ENCODE measurements at places on chromosomes 2 and 18.
A peak's percentile ranks its signal among the peaks of the same experiment; 100 is the strongest.

GRCh38 chr2:174760845-174761473, 3.3 kb downstream of the CHRNA1 start:
- no peak for DNase-seq

DNA sequence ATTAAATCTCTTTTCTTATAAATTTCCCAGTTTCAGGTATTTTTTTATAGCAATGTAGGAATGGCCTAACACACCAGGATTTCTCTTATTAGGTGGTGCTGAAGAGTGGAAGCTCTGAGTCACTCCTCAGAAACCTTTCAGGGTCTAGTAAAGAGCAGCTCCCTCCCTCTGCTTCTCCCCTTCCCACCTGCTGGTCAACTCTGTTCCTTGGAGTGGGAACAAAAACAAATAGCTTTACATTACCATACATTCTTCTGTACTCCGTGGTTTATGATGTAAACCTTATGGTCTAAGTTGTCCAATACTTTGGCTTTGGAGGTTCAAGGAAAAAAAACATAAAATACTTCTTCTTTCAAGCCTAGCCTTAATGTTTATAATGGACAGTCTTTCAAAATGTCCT, 2.7 kb upstream of the IL1R1 start:
- no peak for DNase-seq

GRCh38 chr18:10851824-10852319, 297.5 kb downstream of the PIEZO2 start:
- DNase-seq, result no peak

DNA sequence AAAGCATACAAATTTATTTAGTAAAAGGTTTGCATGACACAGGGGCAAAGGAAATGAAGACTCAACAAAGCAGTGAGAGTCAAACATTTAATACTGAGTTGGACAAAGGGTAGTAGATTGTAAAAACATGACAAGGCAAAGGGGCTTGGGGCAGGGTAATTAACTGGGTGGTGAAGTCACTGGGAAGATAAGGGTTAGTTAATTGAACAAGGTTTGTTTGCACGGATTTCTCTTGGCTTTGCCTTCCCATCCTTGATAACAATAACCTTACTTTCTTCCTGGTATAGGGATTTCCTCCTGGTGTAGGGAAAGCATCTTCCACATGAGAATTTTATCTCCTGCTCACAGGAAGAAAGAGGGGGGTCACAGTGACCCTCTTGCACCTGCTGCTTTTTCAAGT, 26.8 kb upstream of the RTTN start:
- no peak for DNase-seq

DNA sequence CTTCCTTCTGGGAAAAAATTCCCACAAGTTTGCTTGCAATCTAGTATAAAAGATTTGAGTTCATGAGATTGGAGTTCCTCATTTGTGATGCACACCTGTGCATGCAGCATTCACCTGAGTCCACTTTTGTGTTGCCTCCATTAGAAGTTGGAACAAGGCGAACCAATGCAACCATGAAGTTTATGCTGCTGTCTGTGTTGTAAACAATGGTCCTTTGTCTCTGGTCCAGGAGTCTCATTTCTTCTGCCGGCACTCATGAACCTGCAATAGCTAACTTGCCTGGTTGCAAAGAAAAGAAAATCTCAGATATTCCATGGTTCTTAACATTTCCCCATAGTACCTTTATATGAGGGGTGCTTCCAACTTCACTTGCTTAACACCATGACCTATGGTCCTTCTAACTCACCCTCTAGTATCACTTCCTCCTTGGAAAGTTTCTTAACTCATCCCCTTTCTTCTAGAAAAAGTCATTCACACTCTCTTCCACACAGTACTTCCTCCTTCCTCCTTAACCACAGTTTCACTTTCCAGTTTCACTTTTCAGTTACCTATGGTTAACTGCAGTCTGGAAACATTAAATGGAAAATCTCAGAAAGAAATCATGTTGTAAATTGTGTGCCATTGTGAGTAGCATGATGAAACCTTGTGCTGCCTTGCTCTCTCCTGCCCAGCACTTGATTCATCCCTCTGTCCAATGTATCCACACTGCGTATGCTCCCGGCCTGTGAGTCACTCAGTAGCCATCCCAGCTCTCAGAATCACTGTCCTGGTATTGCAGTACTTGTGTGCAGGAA, 128.8 kb upstream of the TRIB2 start:
- no peak for DNase-seq

- no peak for DNase-seq
Measured at GRCh38 chr2:176122052-176122682, 352 bp upstream of the HOXD9 start.

DNA sequence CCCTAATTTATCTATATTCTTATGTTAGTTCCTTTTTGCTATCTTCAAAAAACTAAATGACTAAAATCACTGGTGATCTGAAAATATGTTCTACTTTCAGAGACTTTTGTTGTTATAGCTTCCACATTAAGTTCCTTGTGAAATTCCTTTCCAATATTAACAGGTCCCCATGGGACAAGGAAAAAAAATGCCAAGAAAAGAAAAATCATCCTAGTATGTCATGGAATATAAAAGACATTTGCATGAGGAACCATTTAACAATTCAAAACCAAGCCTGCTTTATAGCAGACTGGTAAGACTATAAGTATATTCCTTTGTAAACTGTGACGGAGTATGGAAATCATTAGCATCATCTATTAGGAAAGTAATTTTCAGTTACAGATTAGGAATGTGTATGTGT, 48.1 kb downstream of the COBLL1 start:
- DNase-seq, result no peak

GRCh38 chr18:23538870-23539269, 35.6 kb downstream of the RMC1 start:
- no peak for DNase-seq

GRCh38 chr2:20438334-20439192, 8.3 kb upstream of the RHOB start:
- no peak for DNase-seq

- no peak for DNase-seq
Measured at GRCh38 chr2:162243294-162243693, at the start of gene FAP. TSS of gene FAP (minus strand) at chr2:162243445. CDS start at chr2:162243327, 118 bp downstream.

GRCh38 chr2:105329561-105330495, at the start of gene TGFBRAP1:
TSS of gene TGFBRAP1 (minus strand) at chr2:105329735. CDS start at chr2:105308301, 21,434 bp downstream.
- DNase-seq, result peak; percentile 63

DNA sequence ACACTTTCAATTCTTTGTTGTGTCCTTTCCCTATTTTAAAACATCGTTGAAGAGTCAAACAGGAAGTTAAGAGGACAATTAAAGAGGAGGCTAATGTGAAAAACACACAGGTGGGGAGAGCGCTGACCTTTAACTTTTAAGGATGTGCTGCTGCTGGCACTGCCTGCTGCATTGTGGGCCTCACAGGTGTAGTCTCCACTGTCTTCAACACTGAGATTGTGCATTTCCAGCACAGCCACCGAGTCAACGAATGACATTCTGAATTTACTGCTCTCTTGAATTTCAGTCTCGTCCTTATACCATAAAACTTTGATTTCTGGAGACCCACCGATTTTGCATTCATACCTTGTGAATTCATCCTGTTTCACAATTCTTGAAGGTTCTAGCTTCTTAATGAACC, 91.9 kb downstream of the TTN start:
- no peak for DNase-seq

DNA sequence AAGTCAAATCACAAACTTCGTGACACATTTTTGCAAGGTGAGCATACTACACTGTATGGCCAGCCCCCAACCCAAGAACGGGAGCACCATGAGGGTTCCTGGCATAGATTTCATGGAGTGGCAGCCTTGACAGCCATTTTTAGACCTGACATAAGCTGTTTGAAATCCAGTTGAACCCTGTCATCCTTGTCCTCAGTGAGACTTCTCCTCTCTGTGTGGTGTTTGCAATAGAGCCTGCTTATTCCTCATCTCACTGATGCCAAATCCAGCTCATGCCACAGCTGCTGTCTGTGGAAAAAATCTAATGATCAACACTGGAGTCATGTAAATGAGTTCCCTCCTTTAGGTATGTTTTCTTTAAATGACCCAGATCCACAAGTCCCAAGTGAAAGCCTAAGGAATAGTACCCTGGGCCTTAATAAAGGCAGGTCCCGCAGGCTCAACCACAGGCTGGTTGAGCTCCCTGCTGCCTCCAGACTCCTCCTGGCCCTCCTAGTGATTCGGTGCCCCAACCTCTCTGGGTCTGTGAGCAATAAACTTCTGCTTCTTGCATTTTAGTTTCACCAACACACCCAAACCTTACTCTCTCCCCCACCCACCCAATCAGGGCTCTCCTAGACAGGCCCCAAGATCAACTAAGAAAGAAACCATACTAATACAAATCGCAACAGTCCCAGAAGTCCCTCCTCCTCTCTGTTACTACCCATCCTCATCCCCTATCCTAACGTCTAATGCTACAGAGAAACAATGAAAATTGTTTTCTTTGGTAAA, 8.4 kb upstream of the CREG2 start:
- no peak for DNase-seq

GRCh38 chr2:157122776-157123175, 134.7 kb upstream of the GALNT5 start:
- no peak for DNase-seq

DNA sequence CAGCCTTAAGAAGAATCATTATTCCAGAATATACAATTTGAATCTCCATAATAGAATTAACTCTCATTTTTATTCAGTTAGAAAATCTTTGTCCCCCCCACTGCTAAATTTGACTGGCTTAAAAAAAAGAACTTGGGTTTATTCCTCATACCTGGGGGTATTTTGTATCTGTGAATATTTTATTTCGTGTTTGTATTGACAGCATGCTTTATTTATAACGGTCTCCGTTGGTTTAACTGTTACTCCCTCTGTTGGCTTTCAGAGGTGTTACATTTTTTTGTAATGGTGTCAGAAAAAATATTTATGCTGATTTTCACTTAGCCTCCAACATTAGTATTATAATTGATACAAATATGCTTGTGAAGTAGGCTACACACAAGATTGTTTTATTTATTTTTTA, 109.1 kb downstream of the HAUS1 start:
- no peak for DNase-seq

- no peak for DNase-seq
Measured at GRCh38 chr18:58046093-58046793, 2.2 kb downstream of the NEDD4L start.

DNA sequence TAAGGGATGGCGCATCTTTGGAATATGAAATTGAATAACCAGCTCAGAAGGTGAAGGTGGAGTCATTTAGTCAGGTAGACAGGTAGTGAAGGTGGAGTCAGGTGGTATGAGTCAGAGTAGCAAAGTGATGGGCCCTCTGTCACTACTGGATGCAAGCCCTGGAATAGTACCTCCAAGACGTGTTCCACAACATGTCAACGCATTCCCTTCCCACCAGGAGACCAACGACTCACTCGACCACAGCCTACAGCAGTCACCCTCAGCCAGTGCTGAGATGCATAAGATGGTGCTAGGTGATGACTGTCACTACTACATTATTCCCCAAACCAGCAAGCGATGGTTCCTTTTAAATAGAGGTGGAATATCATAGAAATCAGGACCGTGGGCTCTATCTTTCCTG, 6.8 kb downstream of the CPLX4 start:
- DNase-seq, result no peak

GRCh38 chr18:69898241-69898861, 49.3 kb downstream of the CD226 start:
- DNase-seq, result peak; percentile 13

DNA sequence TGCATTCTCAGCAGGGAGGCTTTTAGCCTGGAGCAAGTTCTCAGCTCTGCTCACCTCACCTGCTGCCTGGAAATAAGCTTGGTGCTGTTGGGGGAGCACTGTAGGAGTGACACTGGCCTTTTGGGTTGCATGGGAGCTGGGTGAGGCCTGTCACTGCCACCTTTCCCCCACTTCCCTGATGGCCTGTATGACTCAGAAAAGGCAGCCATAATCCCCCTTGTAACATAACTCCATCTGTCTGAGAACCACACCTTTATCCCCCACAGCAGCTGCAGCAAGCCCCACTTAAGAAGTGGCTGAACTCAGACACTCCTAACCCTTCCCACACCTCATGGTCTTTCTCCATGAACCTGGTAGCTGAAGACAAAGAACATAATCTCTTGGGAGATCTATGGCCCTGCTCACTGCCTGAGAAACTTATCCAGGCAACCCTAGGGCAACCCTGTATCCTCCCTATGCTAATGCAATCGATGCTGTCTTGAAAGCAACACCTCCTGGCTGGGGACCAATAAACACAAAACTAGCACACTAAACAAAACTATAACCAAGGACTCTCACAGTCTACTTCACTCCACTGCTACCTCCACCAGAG, 258.9 kb upstream of the OSR1 start:
- DNase-seq, result no peak

- no peak for DNase-seq
Measured at GRCh38 chr2:143371616-143372015, 242.4 kb downstream of the ARHGAP15 start.

GRCh38 chr18:51211552-51211951, 14.1 kb upstream of the MEX3C start:
- no peak for DNase-seq

GRCh38 chr2:8592736-8593135, 89.1 kb upstream of the ID2 start:
- no peak for DNase-seq

GRCh38 chr2:45210462-45211195, 201.4 kb upstream of the SIX2 start:
- DNase-seq, result no peak

DNA sequence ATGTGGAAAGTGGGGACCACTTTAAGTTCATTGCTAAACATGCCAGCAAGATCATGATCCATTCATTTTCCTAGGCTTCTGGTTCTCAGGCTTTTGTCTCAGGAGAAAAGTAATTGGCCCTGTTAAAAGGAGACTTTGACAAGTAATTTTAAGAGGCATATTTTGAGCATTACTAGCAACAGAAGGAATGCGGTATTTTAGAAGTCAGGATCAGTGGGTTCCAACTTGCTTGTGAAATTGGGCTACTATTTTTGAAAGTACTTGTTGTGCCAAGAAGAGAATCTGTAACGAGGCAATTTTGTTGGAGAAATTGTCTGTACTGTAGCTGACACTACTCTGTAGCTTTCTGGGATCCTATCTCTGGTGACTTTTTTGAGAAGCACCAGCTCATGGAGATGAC, 59.4 kb downstream of the CERS6 start:
- no peak for DNase-seq

GRCh38 chr2:116877274-116877673, 937.2 kb upstream of the DDX18 start:
- DNase-seq, result no peak

- no peak for DNase-seq
Measured at GRCh38 chr18:45049578-45050319, 369.1 kb downstream of the SETBP1 start.

- no peak for DNase-seq
Measured at GRCh38 chr2:119678021-119678656, 862 bp upstream of the TMEM177 start.

- no peak for DNase-seq
Measured at GRCh38 chr2:11534746-11535484, 1.1 kb downstream of the GREB1 start.

DNA sequence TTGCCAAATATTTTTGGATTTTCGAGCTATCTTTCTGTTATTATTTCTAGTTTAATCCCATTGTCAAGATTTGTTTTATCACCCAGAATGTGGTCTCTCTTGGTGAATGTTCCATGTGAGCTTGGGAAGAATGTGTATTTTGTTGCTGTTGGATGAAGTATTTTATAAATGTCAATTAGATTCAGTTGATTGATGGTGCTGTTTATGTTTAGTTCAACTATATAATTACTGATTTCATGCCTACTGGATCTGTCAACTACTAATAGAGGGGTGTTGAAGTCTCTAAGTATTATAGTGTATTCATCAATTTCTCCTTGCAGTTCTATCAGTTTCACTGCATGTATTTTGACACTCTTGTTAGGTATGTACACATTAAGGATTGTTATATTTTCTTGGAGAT, 34.7 kb upstream of the RMND5A start:
- no peak for DNase-seq

All from naive thymus-derived CD4-positive, alpha-beta T cell (primary cell).